ENCODE measurements at places on chromosomes 12 and 14.

GRCh38 chr12:13222076-13222475 is 25.6 kb downstream of the EMP1 start:
- no peak for DNase-seq

DNA sequence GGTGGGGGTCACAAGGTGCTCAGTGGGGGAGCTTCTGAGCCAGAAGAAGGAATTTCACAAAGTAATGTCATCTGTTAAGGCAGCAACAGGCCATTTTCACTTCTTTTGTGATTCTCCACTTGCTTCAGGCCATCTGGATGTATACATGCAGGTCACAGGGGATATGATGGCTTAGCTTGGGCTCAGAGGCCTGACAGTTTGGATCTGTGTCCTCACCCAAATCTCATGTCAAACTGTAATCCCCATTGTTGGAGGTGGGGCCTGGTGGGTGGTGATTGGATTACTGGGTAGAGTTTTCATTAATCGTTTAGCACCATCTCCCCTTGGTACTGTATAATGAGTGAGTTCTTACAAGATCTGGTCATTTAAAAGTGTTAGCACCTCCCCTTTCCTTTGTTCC is 36.4 kb downstream of the TESPA1 start:
- DNase-seq, result no peak

DNA sequence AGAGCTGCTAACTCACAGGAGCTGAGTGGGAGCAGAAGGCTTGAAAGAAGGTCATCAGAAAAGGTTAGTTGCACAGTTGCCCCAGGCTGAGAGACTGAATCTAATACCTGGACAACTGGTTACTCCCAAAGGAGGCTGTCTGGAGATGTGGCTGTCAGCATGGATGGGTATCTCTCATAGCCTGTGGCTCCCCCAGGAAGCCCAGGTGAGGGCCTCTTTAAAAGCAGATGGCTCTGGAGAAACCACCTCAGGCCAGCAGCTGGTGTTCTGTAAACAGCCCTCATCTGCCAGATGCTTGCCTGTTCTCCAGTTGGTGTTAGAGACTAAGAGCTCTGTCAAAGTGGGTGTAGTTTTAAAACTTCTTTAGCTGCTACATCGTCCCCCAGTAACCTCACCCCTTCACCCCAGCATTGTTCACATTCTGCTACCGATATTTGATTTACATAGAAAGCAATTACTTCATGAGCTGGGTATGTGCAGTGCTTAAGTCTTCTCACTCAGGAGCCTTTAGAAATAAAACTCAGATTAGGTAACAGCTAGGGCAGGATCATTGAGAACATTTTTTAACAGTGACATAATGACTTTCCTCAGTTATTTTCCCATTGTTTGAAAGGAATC is 25.8 kb downstream of the DACT1 start:
- DNase-seq, result no peak

GRCh38 chr12:129298921-129299320 is 445.6 kb downstream of the GLT1D1 start:
- DNase-seq, result no peak

- no peak for DNase-seq
These were observed 16.3 kb upstream of the HSP90AA1 start for GRCh38 chr14:102103062-102103695.

DNA sequence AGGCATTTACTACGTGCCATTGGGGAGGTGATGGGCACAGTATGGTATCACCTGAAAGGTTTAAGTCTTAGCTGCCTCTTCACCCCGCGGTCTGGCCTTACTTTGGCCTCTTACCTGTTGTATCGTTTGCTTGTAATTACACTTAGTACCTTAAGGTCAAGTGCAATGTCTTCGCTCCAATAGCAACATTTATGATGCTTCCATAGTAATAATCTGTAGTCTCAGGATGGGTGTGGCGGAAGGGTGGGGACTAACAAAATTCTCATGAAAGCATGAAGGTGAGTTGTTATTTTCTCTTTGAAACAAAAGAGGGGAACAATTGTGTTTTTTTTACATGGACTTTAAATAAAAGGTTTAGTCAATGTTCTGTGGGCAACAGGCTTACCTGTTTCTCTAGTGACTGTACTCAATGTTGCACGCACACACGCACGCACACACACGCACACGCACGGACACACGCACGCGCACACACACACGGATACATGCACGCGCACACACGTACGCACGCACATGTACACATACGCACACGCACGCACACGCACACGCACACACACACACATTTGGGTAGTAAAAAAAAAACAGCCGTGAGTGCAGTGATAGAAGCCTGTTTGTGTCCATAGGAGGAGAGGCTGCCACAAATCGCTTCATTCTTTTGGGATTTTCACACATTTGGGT is 91.4 kb downstream of the DNAH10 start:
- DNase-seq, result no peak

DNA sequence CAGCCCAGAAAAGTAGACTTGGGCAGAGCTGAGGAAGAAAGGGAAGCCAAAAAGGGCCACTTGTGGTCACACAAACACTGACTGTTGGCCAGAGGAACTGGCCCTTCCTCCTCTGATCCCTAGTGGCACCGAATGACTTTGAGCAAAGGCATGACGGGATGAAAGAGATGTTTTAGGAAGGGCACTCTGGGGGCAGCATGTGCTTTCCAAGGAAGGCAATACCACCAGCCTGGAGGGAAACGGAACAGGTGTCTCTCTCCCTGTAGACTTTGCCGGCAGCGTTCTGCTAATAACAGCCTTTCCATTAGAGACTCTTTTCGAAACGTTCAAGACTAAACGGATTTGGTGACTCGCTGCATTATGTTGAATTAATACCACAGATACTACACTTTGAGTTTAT is 12.3 kb upstream of the FBXO21 start:
- no peak for DNase-seq

GRCh38 chr14:57502586-57503254 is 9.1 kb upstream of the CCDC198 start:
- no peak for DNase-seq

- DNase-seq, result no peak
These were observed 16.0 kb downstream of the NELL2 start for GRCh38 chr12:44859998-44860689.

DNA sequence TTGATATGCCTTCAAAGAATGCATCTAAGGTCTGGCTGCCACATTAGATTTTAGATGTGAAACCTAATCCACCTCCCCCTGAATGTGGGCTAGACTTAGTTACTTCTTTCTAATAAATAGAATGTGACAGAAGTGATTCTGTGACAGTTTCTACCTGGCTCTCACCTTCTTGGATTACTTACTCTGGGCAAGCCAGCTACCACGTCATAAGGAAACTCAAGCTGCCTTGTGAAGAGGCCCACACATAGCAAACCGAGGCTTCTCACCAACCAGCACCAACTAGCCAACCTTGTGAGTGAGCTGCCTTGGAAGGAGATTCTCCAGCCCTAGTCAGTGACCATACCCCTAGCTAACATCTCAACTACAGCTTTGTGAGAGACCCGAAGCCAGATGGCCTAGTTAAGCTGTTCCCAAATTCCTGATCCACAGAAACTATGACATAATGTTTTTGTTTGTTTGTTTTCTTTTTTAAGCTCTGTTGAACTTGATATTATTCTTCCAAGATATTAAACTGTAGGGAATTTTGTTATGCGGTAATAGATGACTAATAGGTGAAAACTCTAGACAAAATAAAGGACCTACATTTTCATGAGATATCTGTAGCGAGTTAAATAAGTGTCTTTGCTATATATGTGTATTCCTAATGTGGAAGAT is 6.2 kb downstream of the GPR19 start:
- no peak for DNase-seq

DNA sequence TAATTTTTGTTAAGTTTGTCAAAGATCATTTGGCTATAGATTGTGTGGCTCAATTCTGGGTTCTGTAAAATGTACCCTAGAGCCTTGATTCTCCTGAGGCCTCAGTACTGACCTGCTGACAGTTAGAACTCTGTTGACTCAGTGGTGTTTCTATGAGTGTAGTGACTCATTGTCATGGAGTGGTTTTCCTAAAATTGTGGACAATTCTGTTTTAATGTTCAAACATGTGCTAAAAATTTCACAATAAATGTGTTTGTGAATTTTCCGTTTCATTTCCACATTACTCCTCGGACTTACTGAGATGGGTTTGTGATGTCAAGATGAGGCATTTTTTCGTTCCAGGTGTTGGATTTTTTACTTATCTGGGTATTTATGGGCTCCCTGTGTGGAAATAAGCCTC is 695.9 kb downstream of the TMEM121 start:
- DNase-seq, result no peak

GRCh38 chr12:32070370-32070769 is 36.3 kb upstream of the BICD1 start:
- no peak for DNase-seq

GRCh38 chr12:6919588-6919987 is 5.2 kb downstream of the ENO2 start:
- no peak for DNase-seq

DNA sequence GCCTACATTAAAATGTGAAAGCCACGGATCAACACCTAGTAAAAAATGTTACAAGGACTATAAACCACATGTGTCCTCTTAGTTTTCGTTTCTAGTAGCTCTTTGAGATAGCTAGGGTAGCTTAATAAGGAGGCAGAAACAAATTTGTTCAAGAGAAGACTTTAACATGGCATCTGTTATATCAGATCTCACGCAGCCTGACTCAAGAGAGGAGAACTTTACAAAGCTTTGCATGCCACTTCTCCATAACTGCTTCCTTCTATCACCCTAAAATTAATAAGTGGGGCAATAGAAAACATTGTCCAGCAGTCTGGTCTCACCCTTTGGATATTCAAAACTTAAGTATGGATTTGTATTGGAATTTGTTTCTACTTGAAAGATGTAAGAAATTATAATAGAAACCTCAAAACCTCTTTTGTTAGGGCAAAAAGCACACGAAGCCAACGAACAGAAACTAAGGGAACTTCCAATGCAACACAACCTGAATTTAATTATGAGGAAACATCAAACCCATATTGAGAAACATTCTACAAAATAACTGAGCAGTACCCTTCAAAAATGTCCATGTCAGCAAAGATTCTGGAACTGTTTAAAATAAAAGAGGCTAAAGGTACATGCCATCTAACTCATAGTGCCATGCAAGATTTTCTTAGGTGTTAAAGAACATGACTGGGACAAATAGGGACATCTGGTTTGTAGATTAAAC is 194.8 kb downstream of the LRIG3 start:
- DNase-seq, result no peak

GRCh38 chr14:50366115-50366514 is 30.6 kb downstream of the CDKL1 start:
- no peak for DNase-seq

DNA sequence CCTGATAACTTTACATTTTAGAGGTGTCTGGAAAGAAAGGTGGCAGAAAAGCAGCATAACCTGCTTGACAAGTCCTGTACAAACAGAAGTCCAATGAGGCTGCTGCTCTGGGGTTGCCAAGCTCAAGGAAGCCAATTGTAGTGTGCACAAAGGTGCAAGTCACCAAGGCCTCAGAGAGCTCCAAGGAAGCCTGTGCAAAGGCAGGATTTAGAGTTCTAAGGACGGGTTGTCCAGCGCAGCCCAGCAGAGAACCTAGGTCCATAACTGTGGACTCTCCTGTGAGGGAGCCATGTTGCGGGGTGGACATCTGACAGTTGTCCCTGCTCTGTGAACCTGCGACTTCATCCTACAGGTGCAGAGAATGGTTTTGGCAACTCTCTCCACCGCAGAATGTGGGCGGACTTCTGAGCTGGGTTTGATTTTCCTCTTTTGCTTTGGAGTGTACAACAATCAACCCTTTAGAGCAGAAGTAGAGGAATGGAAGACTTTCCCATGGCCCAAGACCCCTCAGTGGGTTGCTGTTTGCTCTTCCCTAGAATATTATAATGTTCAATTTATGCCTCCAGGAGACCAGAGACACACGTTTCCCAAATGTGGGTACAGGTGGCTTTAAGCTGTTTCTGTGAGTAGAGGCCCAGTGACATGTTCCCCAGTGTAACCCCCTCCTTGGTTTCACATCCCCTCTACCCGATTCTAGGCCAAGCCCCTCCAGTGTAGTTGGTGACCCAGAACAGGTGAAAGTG is 81.0 kb downstream of the ETV6 start:
- no peak for DNase-seq

DNA sequence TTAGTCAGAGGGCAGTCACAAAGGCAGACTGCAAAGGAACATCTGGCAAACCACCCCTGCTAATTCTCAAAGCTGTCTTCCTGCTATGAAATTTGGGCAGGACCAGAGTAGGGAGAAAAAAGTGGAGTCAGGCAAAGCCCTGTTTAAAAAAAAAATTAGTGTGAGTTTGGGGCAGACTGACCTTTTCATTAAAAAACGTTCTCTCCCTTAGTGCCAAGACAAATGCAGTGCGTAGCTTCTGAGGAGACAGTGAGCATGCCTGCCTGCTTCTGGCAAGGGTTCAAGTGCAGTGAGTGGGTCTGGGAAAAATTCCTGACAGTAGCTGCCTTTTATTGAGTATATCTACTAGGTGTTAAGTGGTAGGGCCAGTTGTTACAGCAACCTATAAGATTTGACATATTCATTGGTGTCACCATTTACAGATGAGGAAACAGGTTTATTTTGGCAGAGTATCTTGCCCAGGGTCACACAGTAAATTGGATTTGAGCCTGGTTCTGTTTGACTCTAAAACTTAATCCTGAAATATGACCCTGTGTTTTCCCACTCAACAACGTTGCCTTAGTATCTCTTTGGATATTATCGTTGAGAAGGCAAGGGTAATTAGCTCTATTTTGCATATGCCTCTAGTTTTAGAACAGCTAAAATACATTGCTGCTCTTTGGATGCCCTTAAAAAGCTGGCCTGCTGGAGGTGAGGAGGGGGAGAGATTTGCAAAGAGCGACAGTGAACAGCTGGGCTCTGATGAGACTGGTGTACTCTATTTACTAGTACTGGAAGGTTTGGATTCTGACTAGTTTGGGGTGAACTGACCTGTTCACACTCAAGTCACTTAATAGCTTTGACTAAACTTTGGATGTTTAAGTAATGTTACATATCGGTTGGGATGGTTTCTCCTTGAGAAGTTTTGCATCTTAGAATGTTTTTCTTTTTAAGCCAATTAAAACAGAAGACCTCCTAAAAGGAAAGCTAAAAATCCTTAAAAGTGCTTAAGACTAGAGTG is 72.8 kb downstream of the PAPOLA start:
- no peak for DNase-seq

- no peak for DNase-seq
These were observed 17.8 kb upstream of the MEG3 start for GRCh38 chr14:100807979-100808734.

GRCh38 chr12:50618864-50619609 is 114.3 kb downstream of the DIP2B start:
- no peak for DNase-seq

Data from stimulated activated CD4-positive, alpha-beta T cell treated with anti-CD3 and anti-CD28 coated beads, Interleukin-15, amount 100 ng/mL, for 48 hours (primary cell).